ENCODE measurements at places on chromosomes 7 and 10. TPM values are rescaled to one million over a fixed set of nuclear protein-coding genes. Genes with fewer than 3 reads are reported as not detected.
A peak's percentile ranks its signal among the peaks of the same experiment; 100 is the strongest.

DNA sequence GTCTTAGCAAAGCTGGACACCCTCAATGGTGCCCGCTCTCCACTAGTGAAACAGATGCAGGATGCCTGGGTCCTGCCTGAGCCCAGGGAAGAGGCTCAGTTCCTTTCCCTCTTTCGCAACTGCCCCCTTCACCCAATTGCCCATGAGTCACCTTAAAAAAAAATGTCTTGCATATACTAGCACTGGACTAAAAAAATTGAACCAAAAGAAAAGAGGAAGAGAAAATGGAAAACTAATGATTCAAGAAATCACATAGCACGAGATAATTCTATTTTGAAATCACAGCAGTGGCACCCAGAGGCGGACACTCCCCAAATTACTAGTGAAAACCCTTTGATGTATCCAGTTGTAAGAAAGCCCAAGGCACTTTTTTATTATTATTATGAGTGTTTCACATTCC is 972.5 kb downstream of the LRMDA start:
- no peaks in the 10 kb centered on the region for H3K27me3 ChIP-seq
- no peaks in the 10 kb centered on the region for H3K4me1 ChIP-seq
- H3K27ac ChIP-seq, result no peak overlapping the region
- DNase-seq, result no peak
- H3K36me3 ChIP-seq, result no peaks in the 10 kb centered on the region

The TMEM213 gene
- not detected for polyA plus RNA-seq

- H3K36me3 ChIP-seq, result no peaks in the 10 kb centered on the region
Measured at GRCh38 chr7:72445075-72445474, 32.9 kb upstream of the CALN1 start.

GRCh38 chr7:151565541-151565940 is 45.8 kb upstream of the RHEB start:
- peak; percentile 38 for DNase-seq
- no peak overlapping the region for H3K27ac ChIP-seq
- no peak overlapping the region for H3K4me3 ChIP-seq
- H3K36me3 ChIP-seq, result no peaks in the 10 kb centered on the region
- no peaks in the 10 kb centered on the region for H3K27me3 ChIP-seq

The RPEL1 gene
- polyA plus RNA-seq, result 0.04 TPM

- H3K36me3 ChIP-seq, result no peaks in the 10 kb centered on the region
- H3K27ac ChIP-seq, result no peak overlapping the region
- peaks cover 20% of the 10 kb centered on the region for H3K4me1 ChIP-seq
- no peak for DNase-seq
- H3K4me3 ChIP-seq, result no peak overlapping the region
Measured at GRCh38 chr7:116832692-116833091, 29.7 kb upstream of the CAPZA2 start.

The BLOC1S2 gene
- polyA plus RNA-seq, result 74.1 TPM

The CDHR1 gene
- 5.2 TPM for polyA plus RNA-seq

GRCh38 chr10:27695706-27696105 is 49.9 kb downstream of the MKX start:
- H3K27ac ChIP-seq, result no peak overlapping the region
- no peak for DNase-seq
- no peaks in the 10 kb centered on the region for H3K27me3 ChIP-seq
- H3K36me3 ChIP-seq, result no peaks in the 10 kb centered on the region
- H3K4me3 ChIP-seq, result no peak overlapping the region

- peak; percentile 17 for DNase-seq
- H3K27me3 ChIP-seq, result no peaks in the 10 kb centered on the region
- no peak overlapping the region for H3K27ac ChIP-seq
- H3K4me1 ChIP-seq, result peaks cover 13% of the 10 kb centered on the region
Measured at GRCh38 chr10:48333856-48334255, 27.4 kb downstream of the MAPK8 start.
